ENCODE measurements at places on chromosomes 5 and 9.

DNA sequence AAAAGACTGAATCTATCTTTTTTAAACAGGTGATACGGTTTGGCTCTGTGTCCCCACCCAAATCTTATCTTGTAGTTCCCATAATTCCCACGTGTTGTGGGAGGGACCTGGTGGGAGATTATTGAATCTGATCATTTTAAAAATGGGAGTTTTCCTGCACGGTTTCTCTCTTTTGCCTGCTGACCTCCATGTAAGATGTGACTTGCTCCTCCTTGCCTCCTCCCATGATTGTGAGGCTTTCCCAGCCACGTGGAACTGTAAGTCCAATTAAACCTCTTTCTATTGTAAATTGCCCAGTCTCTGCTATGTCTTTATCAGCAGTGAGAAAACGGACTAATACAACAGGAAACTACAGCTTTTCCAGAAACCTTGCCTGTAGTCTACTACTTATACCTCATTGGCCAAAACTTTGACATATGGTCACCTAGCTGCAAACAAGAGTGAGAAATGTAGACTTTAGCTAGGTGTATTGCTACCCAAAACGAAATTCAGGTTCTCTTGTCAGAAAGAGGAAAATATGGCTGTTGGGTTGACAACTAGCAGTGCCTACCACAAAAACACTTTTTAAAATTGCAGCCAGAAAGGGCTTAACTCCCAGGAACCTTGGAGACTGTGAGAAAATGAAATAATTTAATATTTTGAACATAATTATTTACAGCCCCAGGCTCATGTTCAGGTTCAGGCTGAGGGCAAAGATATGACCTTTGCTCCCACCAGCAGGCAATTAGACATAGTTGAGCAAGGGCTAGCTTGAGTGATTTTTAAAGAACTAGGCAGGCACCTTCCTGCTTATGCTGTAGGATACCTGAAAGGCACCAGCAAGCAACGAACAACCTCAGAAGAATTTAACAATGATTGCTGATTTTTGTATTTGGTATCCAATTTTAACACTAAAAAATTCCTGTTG lies 7.4 kb upstream of the AGGF1 start:
- no peak for DNase-seq

DNA sequence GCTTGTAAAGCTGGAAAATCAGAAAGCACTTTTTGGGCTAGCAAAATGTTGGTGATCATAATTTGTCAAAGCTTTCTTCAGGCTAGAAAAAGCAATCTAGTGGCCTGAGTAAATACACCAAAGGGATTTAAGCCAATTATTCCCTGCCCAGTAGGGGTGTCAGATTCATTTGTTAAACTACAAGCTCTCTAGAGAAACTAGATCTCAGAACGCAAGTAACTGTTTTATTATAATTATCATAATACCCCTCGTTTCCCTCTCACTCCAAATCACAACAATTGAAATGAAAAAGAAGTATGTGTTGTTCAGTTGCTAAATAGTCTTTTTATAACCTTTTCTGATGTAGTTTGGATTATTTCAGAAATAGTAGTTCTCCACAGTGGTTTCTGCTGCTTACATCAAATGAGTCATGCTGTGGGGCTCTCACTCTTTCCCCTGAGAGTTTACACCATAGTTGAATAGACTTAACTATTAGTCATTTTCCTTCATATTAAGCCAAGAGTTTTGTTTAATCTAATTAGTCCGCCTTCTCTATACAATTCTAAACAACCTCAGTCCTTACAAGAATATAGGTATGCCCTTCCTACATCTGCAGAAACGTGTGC lies 918.6 kb upstream of the DMAC1 start:
- no peak for DNase-seq

- DNase-seq, result no peak
Measured at GRCh38 chr9:122075135-122076030, 17.7 kb downstream of the TTLL11 start.

DNA sequence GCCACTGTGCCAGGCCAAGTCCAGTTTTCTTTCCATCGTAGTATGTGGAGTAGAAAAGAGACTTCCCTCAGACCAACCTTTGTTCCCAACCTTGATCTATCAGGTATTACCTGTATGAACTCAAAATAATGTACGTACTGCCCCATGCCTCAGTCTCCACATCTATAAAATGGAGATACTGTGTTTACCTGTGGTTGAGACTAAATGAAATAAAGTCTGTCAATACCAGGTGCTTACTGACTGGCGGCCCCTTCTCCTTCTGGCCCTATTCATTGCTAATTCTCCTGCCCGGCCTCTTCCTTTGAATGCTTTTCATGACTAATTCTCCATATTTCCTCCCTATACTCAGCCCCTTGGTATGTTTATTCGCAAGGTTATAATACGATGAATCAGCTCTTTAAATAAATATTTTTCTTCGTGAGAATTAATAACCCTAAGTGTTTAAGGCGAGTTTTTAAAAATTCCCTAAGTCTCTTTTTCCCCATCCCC lies 89.6 kb upstream of the BASP1 start:
- DNase-seq, result no peak

DNA sequence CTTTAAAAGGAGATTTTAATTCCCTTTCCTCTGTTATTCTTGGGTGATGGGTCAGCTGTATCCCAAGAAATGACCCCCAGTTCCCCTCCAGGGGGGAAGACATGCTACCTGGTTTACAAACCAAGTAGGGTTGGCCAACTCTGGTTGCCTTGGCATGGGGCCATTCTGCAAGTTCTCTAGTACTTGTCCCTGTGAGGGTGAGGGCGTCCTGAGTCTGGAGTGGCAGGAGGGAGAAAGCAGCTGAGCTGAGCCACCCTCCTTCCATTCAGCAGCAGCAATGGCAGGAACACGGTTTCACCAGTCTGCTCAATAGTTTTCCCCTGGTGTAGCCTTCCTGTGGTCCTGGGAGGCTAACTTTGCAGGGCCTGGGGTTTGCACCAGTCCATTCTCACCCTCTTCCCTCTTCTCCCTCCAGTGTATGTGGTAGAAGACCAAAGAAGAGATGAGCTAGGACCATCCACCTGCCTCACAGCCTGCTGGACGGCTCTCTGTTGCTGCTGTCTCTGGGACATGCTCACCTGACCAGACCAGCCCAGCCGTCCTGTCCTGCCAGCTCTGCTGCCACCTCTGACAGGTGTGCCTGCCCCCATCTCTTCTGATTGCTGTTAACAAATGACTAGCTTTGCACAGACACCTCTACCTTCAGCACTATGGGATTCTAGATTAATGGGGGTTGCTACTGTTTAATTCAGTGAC lies 59.9 kb downstream of the PFDN1 start:
- no peak for DNase-seq

DNA sequence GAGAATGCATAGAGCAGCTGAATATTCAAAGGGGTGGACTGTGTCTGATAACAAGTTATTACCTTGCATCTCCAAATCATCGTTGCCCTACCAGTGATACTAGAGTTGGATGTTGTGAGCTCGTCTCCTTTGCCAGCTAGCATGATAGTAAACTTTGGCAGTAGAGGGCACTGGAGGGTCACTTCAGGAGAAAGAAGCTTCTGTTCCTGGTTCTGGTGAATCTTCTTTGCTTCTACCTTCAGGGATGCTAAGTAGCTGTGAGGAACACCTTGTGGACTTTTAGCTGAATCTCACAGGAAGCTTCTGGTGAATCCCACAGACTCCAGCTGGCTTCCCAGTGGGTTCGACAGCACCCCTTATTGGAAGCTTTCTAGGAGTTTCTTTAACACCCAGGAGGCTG lies 626.6 kb upstream of the SGCD start:
- DNase-seq, result no peak

Measured in NCI-H1436 (cell line).